ENCODE measurements at places on chromosomes 3 and 15.

GRCh38 chr15:80251428-80252120, 439 bp downstream of the CTXND1 start:
- DNase-seq: no peak

DNA sequence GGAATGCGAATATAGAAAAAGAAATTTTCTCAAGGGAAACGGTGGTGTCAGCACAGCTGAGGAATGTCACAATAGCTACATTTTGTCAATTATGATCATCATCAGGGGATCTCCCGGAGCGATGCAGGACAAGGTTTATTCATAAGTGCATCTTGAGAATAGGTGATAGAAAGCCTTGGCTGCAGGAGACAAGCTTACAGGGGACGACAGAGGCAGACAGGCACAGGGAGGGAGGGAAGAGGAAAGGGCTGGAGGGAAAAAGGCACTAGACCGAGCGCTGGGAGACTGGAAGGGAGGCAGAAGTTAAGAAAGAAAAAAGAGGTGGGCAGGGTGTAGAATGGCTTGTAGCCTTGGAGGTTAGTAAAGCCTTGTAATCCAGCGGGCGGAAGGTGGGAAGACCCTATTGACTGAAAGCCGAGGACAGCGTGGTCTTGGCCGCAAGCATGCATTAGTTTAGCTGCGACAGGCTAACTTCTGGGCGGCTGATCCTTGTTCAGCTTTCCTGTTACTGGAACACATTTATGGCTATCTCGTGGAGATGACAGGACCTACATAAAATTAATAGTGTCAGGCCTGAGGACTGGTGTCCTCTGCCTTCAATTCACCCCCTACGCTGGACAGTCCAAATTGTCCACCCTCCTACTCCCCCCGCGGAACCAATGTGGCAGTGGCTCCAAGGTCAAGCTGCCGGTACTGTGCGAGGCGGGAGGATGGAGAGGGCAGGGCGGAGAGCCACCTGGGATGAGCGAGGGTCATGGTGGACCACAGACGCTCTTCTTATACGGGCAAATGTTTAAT, 1.4 kb upstream of the NECTIN3 start:
- DNase-seq: no peak

DNA sequence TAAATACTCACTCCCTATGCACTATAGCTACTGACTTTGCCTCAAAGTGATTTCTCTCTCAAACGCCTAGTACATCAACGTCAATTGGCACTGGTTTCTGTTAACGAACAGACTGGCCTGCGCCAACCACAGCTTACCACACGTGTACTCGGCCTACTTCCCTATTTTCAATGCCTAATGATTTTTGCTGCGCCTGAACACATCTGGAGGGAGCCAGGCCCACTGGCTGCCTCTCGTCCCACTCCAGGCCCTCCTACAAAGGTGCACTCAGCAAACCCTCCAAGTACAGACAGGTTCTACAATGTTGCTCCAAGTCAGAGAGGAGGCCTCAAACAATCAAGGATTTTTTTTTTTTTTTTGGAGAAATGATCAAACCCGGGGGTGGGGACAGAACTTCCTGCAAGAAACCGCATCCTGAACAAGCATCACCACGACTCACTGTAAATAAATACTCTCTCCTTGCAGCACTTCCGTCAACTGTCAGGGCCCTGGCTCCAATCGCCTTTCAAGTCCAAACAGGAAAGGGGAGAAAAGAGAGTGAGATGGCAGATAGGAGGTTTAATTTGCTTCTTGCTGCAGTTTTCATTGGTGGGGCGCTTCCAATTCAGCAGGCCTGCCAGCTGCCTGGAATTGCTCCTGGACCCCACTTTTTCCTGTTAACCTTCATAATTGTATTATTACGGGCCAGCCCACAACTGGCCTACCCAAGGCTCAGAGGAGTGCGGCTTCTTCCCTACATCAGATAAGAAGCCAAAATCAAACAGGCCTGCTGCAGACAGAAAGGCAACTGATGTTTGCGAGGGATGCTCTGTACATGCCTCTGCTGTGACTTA, 139.3 kb downstream of the FOXP1 start:
- no peak for DNase-seq

DNA sequence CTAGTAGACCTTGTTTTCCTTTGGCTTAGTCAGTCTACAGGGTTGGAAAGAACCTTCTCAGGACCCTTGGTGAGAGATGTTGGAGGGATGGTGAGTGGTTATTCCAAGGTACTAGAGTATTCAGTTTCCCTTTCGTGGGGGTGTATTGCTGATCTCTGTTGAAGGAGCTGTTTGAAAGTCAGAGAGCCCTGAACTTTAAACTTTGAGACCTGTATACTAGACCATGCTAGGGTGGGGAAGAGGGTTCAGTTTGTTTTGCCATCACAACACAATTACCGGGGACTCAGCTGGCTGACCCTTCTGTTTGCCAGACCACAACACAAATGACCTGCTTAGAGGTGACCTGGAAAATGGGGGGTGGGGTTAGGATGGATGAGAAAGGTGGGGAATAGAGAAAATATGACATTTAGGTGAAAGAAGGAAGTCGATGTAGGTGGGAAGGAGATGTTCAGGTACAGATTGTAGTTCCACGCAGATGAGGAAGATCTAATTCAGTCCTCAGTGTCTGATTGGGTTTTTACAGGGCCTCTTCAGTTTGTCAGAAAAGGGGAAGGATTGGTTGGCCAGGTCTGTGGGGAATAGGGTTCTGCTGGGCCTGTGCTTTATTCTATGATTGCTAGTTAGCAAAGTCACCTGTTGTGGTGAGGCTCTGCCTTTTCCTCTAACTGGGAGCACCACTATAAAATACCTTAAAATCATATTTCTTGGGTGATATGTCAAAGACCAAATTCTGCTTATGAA, 6.8 kb downstream of the UBE2E2 start:
- DNase-seq: no peak

GRCh38 chr3:88440701-88441100, 290.9 kb downstream of the C3orf38 start:
- no peak for DNase-seq

DNA sequence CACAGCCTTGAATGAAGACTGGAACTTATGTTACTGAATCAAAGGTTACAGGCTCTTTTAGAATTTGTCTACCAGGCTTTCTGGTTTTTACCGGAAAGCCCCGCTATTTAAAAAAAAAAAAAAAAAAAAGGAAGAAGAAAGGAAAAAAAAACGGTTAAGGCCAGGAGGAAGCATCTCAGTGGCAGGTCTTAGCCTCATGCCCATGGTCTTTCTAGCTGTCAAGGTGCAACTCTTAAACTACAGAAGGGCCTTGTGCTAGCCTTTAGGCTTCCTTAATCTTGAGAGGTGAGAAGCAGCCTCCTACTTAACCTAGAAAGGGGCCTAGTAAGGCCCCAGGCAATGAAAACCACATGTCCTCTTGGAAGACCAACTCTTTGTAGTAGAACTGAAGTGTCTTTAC, 77.5 kb downstream of the TBC1D5 start:
- DNase-seq: no peak

DNA sequence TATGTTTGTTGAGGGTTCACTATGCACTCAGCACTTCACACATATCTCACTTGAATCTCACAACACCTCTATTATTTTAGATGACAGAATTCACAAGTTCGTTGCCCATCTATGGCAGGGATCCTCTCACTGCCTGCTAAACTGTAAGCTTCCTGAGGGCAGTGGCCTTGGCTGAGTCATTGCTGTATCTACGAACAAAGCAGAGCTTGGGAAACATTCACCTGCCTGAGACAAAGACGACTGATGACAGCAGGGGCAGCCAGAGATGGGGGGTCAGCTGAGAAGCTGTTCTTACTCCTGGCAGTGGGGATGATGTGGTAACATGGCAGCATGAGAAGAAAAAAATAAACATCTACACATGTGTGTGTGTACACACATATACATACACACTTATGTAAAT, 125.5 kb upstream of the NMNAT3 start:
- DNase-seq: no peak

GRCh38 chr15:101264911-101265641, 12.2 kb downstream of the SELENOS start:
- DNase-seq: no peak

DNA sequence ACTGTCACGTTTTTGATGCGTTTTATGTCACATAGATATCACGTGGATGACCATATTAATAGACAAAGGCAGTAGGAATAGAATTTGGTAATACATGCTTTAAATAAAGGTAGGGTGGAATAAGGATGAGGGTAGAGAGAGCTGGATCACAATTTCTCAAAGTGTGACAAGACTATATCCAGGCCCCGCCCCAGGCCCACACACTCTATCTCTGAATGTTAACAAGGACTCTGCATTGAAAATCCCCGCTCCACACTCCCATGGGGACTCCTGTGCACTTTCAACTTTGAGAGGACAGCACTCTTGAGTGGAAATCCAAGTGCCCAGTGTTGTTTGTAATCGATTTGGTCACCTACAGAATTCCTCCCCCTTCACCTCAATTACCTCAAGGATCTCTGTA, 31.4 kb downstream of the ETV5 start:
- no peak for DNase-seq

GRCh38 chr15:56699743-56700142, 33.6 kb downstream of the ZNF280D start:
- DNase-seq: no peak

DNA sequence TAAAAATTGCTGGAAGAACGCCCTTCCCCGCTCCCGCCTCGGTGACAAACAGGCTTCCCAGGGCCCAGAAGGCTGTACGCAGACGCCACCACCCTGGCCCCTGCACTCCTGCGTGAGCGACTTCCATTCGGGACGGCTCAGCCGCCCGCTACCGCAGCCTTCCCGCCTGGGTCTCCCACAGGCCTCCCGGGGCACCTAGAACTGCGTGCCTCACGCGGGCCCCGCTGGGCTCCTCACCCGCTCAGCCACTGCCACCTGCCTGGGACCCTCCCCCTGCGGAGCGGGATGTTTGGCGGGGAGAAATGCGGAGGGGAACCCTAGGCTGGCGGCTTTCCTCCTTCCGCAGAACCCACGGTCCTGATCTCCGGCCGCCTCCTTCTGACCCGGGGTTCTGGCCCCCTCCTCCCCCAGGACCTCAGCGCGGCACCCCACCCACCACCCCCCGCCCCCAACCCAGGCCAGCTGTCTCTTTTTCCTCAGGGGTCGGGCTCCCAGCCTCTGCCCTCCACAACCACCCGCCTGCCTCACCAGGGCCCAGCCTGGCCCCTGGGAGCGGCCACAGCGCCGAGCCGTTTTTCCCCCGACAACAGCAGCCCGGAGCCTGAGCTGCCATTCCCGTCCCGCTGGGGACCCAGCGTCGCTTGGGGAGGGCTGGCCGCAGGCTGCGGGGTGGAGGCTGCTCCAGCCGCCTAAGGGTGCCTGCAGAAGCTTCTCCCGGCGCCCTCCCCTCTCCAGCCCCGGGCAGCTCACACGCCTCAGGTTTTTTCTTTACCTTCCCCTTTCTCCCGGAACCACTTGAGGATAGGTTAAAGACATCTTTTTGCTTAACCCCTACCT, 27.6 kb upstream of the RAB7A start:
- DNase-seq: no peak

GRCh38 chr3:109563149-109563548, 225.8 kb upstream of the DPPA4 start:
- no peak for DNase-seq

DNA sequence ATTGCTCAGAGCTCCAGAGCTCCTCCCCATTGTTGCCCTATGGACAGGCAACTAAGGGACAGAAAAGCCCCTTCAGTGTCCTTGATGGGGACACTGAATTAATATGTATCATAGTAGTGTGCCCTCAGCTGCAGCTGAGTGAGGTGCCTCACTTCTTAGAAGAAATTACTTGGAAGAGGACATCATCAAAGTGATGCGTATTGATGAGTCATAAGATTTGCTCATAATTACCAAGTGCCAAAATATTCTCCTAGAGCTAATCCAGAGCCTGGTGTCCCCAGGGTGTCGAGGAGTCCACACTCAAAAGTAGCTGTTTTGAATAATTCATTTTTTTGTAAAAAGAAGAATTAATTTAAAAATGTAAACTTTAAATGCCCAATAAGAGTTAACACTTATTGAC, 200.7 kb upstream of the SEMA6D start:
- DNase-seq: no peak

DNA sequence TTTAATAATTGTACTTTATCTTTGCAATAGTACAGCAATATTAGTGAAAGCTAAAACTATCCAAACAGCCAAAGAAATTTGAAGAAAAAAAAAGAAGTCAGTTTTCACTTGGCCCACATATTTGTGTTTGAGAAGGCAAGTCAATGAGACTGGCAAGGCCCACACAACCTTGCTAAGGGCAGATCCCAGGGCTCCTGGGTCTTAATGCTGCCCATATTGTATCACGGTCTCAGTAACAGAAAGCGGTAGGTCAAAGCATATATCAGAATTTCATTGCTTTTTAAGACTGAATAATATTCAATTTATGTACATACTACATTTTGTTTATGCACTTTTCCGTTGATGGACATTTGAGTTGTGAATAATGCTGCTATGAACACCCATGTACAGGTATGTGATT, 262.0 kb upstream of the TOPAZ1 start:
- DNase-seq: no peak

DNA sequence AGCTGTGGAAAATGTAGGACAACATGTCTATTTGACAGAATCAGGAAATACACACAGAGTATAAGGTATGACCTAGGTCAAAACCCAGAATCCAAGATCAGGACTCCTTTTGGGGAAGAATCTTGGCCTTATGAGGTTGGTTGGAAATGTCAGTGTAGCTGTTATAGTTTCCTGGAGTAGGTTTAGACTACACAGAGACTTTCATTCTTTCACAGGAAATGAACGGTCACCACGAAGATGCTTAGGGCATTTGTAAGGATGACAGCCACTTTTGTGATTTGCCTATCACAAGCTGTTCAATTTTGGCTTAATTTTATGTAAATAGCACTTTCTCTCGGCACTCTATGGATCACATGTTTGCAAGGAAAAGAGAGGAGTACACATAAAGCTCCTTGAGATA, 18.6 kb upstream of the ZBTB20 start:
- DNase-seq: no peak

DNA sequence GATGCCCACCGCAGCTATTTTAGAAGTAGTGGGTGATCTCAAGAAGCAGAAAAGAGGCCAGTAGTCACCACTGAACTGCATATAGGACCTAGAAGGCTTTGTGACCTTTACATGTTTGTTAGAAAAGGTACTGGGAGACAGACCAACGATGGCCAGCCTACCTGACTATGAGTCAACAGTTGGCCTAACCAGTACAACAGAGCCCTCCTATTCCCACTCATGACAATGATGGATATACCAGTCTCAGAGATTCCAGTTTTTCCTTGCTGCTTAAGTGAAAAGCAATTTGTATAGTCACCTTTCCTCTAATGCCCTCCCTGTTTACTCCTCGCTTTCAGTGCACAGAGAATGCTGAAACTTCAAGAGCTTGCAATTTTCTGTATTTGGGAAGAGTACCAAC, 86.6 kb upstream of the PPIB start:
- DNase-seq: no peak

- DNase-seq: no peak
Measured at GRCh38 chr15:70932397-70932796, 39.8 kb downstream of the LRRC49 start.

DNA sequence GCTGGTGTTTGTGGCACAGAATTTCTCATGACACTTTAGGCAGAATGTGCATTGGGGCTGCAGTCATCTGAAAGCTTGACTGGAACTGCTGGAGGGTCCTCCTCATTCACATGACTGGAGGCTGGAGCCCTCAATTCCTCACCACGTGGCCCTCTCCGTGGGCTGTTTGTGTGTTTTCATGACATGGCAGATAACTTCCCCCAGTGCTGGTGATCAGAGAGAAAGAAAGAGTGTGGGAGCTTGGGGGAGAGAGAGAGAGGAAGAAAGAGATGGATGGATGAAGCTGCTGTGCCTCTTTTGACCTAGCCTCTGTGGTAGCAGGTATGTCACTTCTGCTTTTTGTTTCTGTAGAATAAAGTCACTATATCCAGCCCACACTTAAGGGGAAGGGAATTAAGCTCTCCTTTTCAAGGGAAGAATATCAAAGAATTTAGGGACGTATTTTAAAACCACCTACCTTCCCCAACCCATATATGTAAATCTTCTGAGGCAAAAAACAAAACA, 169.6 kb upstream of the IL12A start:
- DNase-seq: no peak
